ENCODE measurements at places on chromosomes 1 and 21.

DNA sequence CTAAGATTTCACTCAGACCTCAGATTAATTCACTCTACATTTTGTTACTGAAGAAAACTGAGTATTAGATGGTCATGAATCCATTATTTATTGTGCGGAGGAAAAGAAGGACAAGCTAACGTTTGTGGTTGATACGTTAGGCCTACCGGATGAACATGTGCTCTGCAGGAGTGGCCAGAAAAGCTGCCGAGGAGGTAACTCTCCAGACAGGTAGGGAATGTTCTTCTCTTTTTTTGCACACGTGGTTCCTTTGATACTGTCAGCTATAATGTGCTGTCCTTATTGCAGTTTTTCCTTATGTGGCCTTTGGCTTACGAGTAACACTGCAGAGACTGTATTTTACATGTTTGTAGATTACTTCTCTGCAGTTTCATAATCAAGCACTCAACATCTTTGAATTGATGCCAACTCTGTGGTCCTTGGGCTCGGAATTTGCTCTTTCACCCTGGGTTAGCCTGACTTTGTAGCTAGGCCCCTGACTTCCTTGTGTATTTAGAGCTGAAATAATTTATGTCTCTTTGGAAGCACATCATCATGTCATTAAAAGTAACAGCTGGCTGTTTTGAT is 13.6 kb downstream of the MTR start:
- no peak for DNase-seq

GRCh38 chr1:69707103-69707502 is 139.4 kb downstream of the LRRC7 start:
- DNase-seq, result no peak

DNA sequence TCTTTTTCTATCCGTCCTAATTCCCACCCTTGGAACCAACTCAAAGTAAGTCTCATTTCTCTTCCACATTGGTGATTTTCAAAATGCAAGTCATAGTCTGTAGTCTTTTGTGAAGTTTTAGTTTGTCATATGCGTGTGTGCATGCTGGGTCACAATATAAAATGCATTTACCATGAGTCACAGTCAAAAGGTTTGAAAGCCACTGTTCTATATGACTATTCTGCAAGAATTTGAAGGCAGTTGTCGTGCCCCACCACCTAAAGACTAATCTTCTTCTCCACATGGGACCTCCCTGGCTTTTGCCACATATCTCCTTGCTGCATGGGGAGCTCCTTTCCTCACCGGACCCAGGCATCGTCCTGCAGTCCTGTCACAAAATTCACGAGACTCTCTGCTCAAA is 1.6 kb downstream of the STPG1 start:
- DNase-seq, result no peak

DNA sequence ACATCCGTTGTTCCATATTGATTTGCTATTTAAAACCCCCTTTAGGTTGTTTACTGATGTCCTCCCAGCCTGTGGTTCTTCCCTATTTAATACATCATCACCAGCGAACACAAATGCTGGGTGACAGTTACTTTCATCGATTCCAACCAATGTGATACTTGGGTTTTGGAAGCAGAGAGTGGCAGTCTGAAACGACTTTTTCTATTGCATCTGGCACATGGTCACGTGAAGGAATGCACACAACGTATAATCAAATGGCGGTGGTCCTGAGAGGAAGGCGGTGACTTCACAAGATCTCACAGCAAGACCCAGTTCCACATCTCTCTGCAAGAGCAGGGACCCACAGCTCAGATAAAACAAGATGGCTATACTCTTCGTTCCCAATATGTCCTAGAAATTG is 213.9 kb downstream of the DSCAM start:
- no peak for DNase-seq

DNA sequence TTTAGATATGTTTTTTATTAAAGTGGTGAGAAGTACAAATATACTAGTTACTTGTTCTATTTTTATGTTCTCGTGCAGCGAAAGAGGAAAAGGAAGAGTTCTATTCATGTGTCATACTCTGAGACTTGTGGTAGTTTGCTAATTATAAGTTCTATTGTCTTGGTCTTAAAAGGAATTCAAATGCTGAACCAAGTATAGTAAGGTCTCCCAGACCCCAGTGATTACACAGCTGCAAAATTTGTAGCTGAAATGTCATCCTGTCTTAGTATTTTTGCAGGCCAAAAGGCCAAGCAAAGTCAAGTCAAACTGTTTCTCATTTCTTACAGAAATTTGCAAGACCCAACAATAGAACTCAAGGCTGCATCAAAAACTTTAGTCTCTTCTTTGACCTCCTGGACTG is 268.7 kb downstream of the CHRM3 start:
- DNase-seq, result no peak

- DNase-seq, result no peak
Observed at GRCh38 chr1:33302325-33302724, 18.6 kb downstream of the A3GALT2 start.

DNA sequence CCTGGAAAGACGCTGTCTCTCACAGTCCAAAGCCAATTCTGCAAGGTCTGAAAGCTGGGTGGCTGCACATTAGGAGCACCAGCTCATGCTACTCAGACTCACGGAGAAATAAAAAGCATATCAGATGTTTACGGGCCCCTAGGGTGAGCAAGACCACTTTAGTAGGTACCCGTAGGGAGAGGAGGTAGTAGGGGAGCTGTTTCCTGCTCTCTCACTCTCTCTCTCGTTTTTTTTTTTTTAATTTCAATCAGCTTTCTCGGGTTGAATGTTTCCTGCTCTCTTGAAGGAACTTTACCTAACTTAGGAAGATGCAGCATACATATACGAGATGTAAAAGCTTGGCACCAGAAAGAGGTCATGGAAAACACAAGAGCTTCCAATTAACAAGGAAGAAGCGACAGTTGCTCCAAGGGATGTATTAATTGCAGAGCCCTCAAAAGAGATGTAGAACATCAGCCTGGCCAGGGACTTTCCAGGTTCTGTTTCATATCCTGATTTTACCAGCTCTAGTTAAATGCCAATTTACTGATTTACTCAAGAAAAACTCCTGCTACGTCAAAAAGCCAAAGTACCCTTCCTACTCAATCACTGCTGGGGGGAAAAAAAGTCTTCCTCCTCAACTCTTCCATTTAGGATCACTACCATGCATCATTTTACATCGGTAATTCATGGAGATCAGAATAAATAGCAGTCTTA is 3.1 kb downstream of the LORICRIN start:
- DNase-seq, result no peak

- DNase-seq, result no peak
Observed at GRCh38 chr1:170309389-170310013, 163.7 kb downstream of the NTMT2 start.
